Right forelimb (tissue), 1 donor: ENCODE measurements at places on chromosomes 4 and X.

DNA sequence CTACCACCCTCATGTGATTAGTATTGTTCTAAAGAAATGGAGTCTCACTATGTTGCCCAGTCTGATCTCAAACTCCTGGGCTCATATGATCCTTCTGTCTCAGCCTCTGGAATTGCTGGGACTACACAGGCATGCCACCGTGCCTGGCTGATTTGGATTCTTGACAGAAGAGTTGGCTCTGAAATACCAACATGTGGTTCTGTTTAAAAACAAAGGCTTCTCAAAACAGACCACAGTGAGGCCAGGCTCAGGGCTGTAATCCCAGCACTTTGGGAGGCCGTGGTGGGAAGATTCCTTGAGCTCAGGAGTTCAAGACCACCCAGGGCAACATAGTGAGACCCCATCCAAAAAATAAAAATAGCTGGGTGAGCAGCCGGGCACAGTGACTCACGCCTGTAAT, 126.7 kb downstream of the DHRSX start:
- DNase-seq, result no peak

GRCh38 chr4:120314969-120315368, 248.3 kb upstream of the MAD2L1 start:
- DNase-seq, result no peak

DNA sequence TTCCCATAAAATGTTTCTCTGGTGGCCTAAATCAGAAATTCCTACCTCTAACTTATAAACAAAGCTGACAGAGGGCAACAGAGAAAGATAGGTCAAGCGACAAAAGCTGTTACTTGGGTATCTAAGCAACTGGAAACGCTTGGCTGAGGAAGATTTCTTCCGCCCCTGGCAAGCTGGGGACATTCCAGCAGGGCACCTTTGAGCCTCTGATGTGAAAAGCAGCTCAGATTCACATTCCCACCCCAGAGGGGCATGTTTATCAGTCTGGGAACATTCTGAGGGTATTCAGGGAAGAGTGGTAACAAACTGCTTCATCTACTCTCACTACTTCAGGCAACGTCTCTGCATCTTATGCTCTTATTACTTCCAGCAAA, 3.5 kb upstream of the CDS1 start:
- DNase-seq, result no peak

DNA sequence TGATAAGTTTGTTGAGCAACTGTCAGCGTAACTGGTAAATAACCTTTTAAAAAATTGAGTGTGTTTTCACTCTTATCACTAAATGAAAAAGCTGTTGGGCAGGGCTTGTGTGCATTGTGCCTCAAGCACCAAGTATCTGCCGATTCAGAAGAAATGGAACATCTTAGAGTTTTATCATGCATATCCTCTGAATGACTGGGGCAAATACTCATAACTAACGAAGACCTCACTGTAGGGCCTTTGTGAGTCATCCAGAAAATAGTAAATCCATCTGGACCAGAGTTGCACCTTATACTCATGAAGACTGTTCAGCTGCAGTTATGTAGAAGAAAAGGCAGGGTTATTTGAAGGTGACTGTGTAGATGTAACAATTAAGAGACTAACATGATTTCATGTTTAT, 222.1 kb downstream of the CAMK2D start:
- DNase-seq, result no peak

DNA sequence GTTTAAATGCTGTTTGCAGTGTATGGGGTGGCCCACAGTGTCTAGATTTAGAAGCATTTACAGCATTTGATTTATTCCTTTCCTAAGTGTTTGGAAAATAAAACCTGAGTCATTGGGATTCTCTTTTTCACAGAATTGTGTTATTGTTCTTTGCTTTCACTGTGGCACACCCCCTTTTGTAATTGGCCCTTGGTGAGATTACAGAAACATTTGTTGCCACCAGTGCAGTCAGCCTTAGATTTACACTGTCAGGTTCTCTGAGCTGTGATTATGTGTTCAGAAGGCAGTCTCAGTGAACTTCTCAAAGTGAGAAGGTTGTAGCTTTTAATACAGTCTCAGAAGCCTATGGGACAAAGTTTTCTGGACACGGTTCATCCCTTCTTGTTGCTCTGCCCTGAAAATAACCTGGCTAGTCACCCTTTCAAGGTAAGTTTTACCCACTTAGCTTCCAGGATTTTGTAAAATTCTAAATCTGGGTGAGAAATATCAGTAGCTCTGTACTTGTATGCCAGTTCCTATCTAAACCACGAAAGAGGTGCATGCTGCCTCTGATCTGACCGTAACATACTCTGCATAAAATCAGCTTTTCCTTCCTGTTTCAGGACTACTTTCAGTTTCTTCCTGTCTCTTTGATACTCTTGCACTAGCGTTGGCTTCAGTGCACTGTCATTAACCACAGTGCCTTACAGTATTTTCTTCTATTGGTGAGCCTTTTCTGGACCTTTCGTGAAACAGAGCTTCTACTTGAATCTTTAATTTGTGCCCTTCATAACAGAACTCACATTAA, 12.6 kb downstream of the RUFY3 start:
- DNase-seq, result no peak

- DNase-seq, result no peak
Measured at GRCh38 chr4:174496631-174497432, 25.5 kb downstream of the HPGD start.

GRCh38 chr4:38870098-38870808, 2.6 kb downstream of the FAM114A1 start:
- no peak for DNase-seq

GRCh38 chrX:17154001-17154400, 207.5 kb downstream of the REPS2 start:
- DNase-seq, result no peak

DNA sequence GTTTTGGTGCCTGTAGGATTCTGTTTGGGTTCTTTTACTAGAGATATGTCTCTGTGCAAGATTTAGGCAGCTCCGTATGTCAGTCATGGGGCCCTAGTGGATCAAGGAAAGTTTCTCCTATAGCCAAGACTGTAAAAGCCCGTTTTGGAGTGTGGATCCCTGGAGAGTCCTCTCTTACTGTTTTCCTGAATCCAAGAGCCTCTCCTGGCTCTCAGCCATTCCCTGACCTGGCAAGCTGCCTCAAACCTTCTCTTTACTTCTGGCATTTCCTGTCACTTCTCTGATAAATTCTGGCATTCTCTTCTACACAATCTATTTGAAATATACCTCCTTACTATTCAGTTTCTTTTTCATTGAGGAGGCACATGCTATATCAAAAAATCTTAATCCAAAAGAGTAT, 41.4 kb downstream of the DCAF12L2 start:
- DNase-seq, result peak; percentile 24

DNA sequence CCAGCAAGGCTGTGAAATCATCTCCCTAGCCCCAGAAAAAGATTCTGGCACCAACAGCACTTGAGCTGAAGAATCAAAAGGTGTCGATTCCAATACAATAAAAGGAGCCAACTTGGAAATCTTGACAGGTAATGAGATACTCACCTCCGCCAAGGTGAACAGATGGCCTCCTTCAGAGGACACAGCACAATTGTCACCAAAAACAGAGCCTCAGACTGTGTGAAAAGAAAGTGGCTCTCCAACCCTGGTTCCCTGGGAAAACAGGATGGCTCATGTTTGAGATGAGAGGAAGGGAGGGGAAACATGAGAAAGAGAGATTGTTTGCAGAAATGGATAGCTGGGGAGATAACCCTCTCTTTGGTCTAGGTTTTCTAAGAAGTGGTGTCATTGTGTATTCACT, 168.9 kb downstream of the HS3ST1 start:
- DNase-seq, result no peak

DNA sequence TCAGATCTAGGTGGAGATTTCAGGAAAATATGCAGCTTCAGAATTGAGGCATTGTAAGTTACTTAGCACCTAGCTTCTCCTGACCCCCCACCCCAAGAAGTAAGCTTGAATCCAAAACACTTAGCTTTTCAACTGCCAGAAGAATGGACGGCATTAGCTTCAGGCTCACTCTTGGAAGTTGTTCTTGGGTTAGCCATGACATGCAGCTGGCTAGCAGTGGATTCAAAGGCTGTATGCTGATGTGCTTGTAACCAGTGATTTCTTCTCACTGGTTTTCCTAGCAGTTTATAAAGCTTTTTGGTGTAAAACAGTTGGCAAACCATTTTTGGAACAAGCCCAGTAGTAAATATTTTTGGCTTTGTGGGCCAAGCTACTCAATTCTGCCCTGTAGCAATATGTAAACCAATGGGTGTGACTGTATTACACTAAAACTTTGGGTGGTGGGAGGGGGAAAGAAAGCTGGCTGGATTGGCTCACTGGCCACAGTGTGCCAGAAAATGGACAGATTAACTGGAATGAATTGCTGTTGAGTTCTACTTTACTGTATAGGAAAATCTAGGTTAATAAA, 85.6 kb downstream of the SHROOM2 start:
- no peak for DNase-seq

- no peak for DNase-seq
Measured at GRCh38 chr4:129822701-129823100, 726.7 kb downstream of the C4orf33 start.

DNA sequence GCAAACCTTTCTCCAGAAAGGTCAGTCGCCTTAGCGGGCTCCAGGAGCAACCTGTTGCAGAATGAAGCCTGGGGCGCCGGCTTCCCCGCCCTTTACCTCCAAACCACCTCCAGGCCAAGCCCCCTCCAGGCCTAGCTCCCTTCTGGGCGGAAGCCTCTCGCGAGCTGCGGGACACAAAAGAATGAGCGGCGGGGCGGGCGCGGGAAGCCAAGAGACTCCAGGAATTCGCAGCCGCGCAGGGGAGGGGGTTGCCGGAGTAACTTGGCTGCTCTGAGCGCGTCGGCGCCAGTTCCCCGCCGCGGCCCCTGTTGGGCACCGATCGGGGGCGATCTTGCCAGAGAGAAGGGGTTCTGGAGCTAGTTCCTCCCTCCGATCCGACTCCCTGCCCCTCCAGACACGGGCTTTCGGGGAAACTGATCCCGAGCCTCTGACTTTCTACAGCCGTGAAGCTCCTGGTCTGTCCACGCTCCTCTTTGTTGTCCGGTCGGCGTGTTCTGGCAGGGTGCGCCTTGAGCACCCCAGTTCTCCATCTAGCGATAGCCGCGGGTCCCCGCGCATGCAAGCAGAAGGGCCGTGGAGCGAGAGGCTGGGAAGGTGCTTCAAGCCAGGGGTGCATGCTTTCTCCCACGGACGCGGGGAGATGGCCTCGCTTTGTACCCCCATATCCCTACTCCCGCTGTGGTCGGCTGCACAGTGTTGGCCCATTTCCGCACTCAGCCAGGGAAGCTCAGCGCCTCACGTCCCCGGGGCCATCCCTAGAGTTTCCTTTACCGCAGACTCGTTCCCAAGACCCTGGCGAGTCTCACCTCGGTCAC, 1.2 kb downstream of the PROM1 start:
- DNase-seq, result peak; percentile 83

- no peak for DNase-seq
Measured at GRCh38 chr4:147163311-147163710, 217.6 kb upstream of the TTC29 start.

DNA sequence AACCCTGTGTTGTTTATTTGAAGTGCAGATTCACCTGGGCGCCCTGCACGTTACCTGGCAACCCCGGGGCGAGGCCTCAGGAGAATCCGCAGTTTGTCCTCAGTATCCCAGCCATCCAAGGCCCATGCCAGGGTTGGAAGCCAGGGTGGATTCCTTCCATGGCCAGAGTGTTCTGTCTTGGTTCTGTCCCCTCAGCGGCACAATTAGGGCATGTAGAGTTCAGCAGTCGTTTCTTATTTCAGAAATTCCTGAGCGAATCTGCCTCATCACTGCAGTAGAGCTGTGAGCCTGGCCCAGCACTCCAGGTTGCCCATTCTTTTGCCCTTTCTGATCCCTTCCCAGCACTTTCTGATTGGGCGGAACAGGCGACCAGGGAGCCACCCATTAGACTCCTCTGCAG, 29.9 kb upstream of the CLCN4 start:
- DNase-seq, result no peak

GRCh38 chr4:40887764-40888131, 138.0 kb downstream of the NSUN7 start:
- no peak for DNase-seq

DNA sequence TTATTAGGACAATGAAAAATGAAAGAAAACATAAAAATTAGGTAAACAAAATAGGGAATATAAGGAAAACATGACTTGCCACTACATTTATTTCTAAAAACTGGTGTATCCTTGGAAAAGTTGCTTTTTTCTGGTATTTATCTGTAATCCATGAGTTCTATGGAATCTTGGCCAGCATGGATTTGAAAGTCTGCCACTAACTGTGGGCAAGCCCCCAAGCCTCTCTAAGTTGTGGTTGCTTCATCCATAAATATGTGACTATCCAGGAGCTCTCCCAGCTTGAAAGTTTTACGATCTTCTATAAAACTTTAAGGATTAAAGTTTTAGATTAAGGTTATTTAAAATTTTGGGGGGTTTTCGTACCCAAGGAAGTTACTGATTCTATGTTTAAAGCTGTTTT, 21.8 kb downstream of the RPS6KA3 start:
- peak; percentile 62 for DNase-seq

- DNase-seq, result no peak
Measured at GRCh38 chr4:85928775-85929591, 430.9 kb downstream of the MAPK10 start.

- DNase-seq, result no peak
Measured at GRCh38 chrX:258291-259040, 22.7 kb upstream of the PLCXD1 start.

- DNase-seq, result no peak
Measured at GRCh38 chr4:154457471-154457870, 34.1 kb downstream of the DCHS2 start.

DNA sequence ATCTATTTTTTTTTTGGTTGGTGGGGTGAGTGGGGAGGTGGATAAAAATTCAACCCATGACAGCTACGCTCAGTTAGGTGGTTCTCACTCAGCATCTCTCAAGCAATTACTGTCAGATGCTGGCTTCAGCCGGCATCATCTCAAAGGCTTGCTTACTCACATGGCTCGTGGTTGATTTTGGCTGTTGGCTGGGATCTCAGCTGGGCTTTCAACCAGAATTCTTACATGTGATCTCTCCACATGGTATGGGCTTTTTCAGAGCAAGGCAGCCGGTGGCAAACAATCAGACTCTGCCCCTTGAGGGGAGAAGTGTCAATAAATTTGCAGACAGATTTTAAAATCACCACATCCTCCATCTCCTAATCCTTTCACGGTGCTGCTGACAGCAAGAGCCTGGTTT, 47.2 kb downstream of the SLC34A2 start:
- peak; percentile 45 for DNase-seq

DNA sequence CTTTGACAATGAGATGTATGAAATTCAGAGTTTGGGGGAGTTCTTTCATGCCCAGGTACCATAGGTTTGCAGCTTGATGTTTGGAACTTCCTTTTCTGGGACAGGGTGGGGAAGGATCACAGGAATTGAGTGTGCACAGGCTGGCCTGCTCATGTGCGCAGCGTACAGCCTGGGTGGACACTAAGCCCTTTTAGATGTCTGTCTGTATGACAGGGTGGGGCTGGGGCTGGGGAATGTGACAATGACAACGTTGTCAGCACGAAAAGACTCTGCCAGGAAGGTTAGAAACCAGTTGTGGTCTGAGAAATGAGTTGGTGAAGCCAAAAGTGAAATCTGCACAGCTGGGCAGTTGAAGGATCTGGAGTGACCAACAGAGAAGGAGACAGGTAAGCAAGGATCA, 47.4 kb downstream of the WWC2 start:
- no peak for DNase-seq

- peak; percentile 59 for DNase-seq
Measured at GRCh38 chr4:143375326-143376073, 38.8 kb downstream of the GAB1 start.
